ENCODE measurements at places on chromosomes 5 and 9. TPM values are rescaled to one million over a fixed set of nuclear protein-coding genes. Genes with fewer than 3 reads are reported as not detected.

DNA sequence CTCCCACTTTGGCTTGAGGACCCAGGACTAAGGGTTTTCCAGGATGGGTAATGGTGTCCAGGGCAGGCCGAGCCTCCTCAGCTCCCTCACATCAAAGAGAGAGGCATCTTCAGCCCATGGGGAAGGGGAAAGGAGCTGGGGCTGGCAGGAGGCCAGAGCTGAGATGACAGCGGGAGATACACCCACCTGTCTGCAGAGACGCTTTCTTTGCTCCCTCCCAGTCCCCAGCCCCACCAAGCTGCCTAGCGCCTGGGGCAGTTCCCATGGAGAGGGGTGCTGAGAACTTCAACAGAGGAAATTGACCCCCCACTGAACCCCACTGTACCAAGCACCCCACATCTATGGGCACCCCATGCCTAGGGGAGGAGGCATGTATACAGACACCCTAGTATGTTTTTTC lies 10.6 kb downstream of the PCDH1 start:
- no peaks in the 10 kb centered on the region for H3K4me1 ChIP-seq
- no peak for DNase-seq
- no peaks in the 10 kb centered on the region for H3K36me3 ChIP-seq
- H3K4me3 ChIP-seq, result no peak overlapping the region
- no peaks in the 10 kb centered on the region for H3K27me3 ChIP-seq

GRCh38 chr9:113772121-113772810 lies 103.8 kb upstream of the ZNF618 start:
- no peak overlapping the region for H3K4me3 ChIP-seq
- no peaks in the 10 kb centered on the region for H3K36me3 ChIP-seq
- no peaks in the 10 kb centered on the region for H3K4me1 ChIP-seq
- no peak for DNase-seq
- H3K27me3 ChIP-seq, result no peaks in the 10 kb centered on the region
- no peak overlapping the region for H3K27ac ChIP-seq

GRCh38 chr5:173922527-173922926 lies 34.4 kb downstream of the CPEB4 start:
- H3K4me3 ChIP-seq, result no peak overlapping the region
- peaks cover 97% of the 10 kb centered on the region for H3K4me1 ChIP-seq
- H3K36me3 ChIP-seq, result no peaks in the 10 kb centered on the region
- H3K27me3 ChIP-seq, result no peaks in the 10 kb centered on the region
- peak overlapping the region; percentile 44 for H3K27ac ChIP-seq
- no peak for DNase-seq

- no peaks in the 10 kb centered on the region for H3K36me3 ChIP-seq
- no peak overlapping the region for H3K27ac ChIP-seq
- H3K27me3 ChIP-seq, result no peaks in the 10 kb centered on the region
- no peak for DNase-seq
- peaks cover 16% of the 10 kb centered on the region for H3K4me1 ChIP-seq
Measured at GRCh38 chr9:137477778-137478612, 18.9 kb upstream of the NSMF start.

DNA sequence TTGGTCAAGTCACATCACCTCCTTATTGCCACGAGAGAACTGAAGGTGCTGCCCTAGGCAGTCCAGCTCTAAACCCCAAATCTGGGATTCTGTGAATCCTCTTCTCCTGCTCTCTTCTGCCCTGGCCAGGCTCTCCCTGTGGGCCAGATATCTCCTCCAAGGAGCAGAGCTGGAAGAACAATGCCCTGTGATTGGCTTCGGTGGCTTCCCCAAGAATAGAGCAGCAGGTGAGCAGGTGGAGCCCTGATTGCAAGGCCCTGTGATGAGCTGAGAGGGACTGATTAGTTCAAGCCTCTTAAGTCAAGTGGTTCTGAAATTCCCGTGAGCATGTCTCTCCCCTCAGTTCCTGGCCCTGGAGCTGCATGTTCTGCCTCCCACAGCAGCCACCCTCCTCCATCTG lies 175.3 kb upstream of the BRINP1 start:
- H3K27me3 ChIP-seq, result no peaks in the 10 kb centered on the region
- H3K4me3 ChIP-seq, result no peak overlapping the region
- no peaks in the 10 kb centered on the region for H3K36me3 ChIP-seq
- no peak for DNase-seq
- H3K4me1 ChIP-seq, result no peaks in the 10 kb centered on the region
- no peak overlapping the region for H3K27ac ChIP-seq

GRCh38 chr9:116300360-116300870 lies 146.8 kb downstream of the PAPPA start:
- no peaks in the 10 kb centered on the region for H3K27me3 ChIP-seq
- no peak overlapping the region for H3K4me3 ChIP-seq
- no peak for DNase-seq
- H3K4me1 ChIP-seq, result no peaks in the 10 kb centered on the region
- no peaks in the 10 kb centered on the region for H3K36me3 ChIP-seq
- H3K27ac ChIP-seq, result no peak overlapping the region

DNA sequence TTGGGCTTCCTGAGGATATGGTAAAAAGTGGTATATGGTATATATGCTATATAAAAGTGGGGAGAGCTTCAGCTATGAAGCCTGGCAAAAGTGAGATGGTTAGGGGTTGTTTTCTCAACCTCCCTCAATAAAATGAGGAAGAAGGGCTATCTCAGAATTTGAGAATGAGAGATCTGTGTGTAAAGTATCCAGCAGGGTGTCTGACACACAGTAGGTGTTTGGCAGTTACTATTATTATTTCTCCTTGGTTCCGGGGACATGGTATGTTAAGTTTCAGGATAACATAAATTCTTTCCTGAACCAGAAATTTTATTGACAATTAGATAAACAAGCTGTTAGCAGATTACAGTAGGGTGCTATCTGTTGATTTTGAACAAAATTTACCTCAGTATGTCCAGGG lies 94.1 kb downstream of the DENND1A start:
- H3K27me3 ChIP-seq, result no peaks in the 10 kb centered on the region
- no peak overlapping the region for H3K4me3 ChIP-seq
- H3K4me1 ChIP-seq, result no peaks in the 10 kb centered on the region
- no peak overlapping the region for H3K27ac ChIP-seq

- H3K27me3 ChIP-seq, result no peaks in the 10 kb centered on the region
- H3K36me3 ChIP-seq, result no peaks in the 10 kb centered on the region
- no peak for DNase-seq
- H3K27ac ChIP-seq, result no peak overlapping the region
- no peaks in the 10 kb centered on the region for H3K4me1 ChIP-seq
- H3K4me3 ChIP-seq, result no peak overlapping the region
Measured at GRCh38 chr9:1748407-1748806, 266.7 kb upstream of the SMARCA2 start.

- no peak overlapping the region for H3K4me3 ChIP-seq
- no peak for DNase-seq
- no peaks in the 10 kb centered on the region for H3K4me1 ChIP-seq
- H3K27ac ChIP-seq, result no peak overlapping the region
- H3K36me3 ChIP-seq, result no peaks in the 10 kb centered on the region
- H3K27me3 ChIP-seq, result peaks cover 6% of the 10 kb centered on the region
Measured at GRCh38 chr5:133861161-133861737, 107.2 kb downstream of the C5orf15 start.

- H3K4me1 ChIP-seq, result no peaks in the 10 kb centered on the region
- H3K27me3 ChIP-seq, result no peaks in the 10 kb centered on the region
- H3K27ac ChIP-seq, result no peak overlapping the region
- DNase-seq, result no peak
Measured at GRCh38 chr5:159038907-159039306, 60.8 kb downstream of the EBF1 start.

DNA sequence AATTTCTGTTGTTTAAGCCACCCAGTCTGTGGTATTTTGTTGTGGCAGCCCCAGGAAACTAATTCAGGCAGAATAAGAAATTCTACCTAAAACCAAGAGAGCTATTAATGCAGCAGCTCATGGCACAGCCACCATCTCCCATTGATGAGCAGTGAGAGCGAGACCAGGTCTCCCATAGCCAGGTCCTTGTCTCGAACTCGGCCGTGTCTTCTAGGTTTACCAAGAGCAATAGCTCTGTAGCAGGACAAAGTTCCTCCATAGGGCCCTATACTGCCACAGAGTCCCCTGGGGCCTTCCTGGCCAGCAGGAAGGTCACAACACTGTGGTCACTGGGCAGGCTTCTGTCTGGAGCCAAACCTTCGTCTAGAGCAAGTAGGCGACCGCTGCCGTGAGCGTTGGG lies 34.5 kb upstream of the TJP2 start:
- no peaks in the 10 kb centered on the region for H3K36me3 ChIP-seq
- H3K27ac ChIP-seq, result no peak overlapping the region

DNA sequence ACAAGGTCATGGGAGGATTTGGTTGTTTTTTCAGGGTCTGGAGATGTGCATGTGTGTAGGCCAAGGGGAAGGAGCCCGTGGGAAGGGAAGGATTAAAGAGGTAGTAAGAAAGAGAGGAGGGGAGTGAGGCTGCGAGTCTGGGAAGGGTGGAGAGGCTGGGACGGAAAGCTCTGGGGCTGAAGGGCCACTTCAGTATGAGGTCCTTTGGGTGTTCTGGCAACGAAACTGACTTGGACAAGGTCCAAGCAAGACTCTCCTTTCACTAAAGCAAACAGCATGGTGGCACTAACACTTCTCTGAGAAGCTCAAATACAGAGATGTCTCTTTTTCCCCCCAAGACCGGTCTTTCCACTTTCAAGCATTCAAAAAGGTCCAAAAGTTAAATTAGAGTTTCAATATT lies 394.5 kb downstream of the ARHGEF28 start:
- no peak for DNase-seq
- H3K36me3 ChIP-seq, result no peaks in the 10 kb centered on the region
- H3K27me3 ChIP-seq, result no peaks in the 10 kb centered on the region
- H3K4me1 ChIP-seq, result no peaks in the 10 kb centered on the region

- H3K4me3 ChIP-seq, result no peak overlapping the region
- no peak overlapping the region for H3K27ac ChIP-seq
Measured at GRCh38 chr5:90682278-90682677, 123.7 kb downstream of the ADGRV1 start.

DNA sequence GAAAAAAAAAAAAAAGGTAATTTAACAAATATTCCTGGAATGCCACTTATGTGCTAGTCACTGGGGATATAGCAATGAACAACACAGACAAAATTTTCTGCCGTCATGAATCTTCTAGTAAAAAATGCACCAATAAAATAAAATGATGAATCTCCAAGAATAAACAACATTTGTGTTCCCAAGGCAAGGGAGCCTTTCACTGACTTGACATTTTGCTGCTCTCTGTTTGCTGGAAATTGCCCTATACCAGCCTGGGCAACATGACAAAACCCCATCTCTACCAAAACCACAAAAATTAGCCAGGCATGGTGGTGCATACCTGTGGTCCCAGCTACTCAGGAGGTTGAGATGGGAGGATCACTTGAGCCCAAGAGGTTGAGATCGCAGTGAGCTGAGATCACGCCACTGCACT lies 64.5 kb upstream of the ERBIN start:
- H3K4me3 ChIP-seq, result no peak overlapping the region
- no peak for DNase-seq
- H3K27ac ChIP-seq, result no peak overlapping the region
- no peaks in the 10 kb centered on the region for H3K4me1 ChIP-seq

DNA sequence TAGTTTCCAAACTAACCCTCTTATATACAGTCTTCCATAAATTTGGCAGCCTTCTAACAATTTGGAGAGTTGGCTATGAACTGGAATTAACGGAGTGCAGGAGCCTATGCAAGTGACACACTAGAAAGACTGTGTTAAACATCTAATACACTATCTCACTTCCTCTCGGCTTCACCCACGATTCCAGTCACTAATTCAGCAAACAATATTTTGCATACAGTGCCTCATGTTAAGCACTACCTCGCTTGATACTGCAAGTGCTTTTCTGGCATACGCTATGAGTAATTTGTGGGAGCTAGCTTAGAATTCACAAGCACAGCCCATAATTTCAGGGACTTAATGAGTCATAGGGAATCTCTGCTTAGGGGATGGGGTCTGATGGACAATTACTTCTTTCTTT lies 102.5 kb downstream of the ST8SIA4 start:
- DNase-seq, result no peak
- no peak overlapping the region for H3K4me3 ChIP-seq
- H3K4me1 ChIP-seq, result no peaks in the 10 kb centered on the region
- H3K36me3 ChIP-seq, result no peaks in the 10 kb centered on the region
- H3K27ac ChIP-seq, result no peak overlapping the region
- no peaks in the 10 kb centered on the region for H3K27me3 ChIP-seq

GRCh38 chr9:135308821-135309762 lies 170.5 kb upstream of the PPP1R26 start:
- peaks cover 29% of the 10 kb centered on the region for H3K27me3 ChIP-seq
- no peak overlapping the region for H3K4me3 ChIP-seq
- H3K27ac ChIP-seq, result no peak overlapping the region
- no peaks in the 10 kb centered on the region for H3K4me1 ChIP-seq
- DNase-seq, result no peak

GRCh38 chr5:38375423-38375822 lies 117.1 kb downstream of the EGFLAM start:
- no peaks in the 10 kb centered on the region for H3K36me3 ChIP-seq
- no peak overlapping the region for H3K27ac ChIP-seq
- no peak for DNase-seq
- no peaks in the 10 kb centered on the region for H3K27me3 ChIP-seq

- DNase-seq, result no peak
- H3K4me1 ChIP-seq, result no peaks in the 10 kb centered on the region
- H3K27me3 ChIP-seq, result peaks cover 3% of the 10 kb centered on the region
- no peaks in the 10 kb centered on the region for H3K36me3 ChIP-seq
Measured at GRCh38 chr5:147935032-147935431, 28.7 kb upstream of the C5orf46 start.

DNA sequence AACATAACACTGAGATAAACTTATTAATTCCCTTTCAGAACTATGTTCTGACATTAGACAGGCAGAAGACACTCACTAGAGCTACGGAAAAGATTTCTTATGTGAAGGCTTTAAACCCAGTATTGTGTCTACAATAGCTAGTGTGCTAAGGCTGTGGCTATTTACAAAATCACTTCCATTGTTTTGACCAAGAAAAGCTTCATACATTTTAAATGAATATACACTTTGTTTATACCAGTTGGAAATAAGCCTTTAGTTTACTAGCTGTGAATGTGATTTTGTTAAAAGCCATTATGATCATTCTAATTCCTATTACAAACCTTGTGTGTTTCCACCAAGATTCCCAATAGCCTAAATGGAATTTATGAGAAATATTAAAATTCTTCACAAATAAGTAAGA lies 83.0 kb downstream of the AGTPBP1 start:
- no peak for DNase-seq
- no peaks in the 10 kb centered on the region for H3K4me1 ChIP-seq
- H3K27ac ChIP-seq, result no peak overlapping the region
- no peaks in the 10 kb centered on the region for H3K27me3 ChIP-seq
- H3K4me3 ChIP-seq, result no peak overlapping the region

GRCh38 chr5:31768046-31768445 lies 129.1 kb downstream of the PDZD2 start:
- no peak for DNase-seq
- H3K4me1 ChIP-seq, result peaks cover 16% of the 10 kb centered on the region
- no peaks in the 10 kb centered on the region for H3K27me3 ChIP-seq
- H3K36me3 ChIP-seq, result no peaks in the 10 kb centered on the region
- H3K27ac ChIP-seq, result no peak overlapping the region
- H3K4me3 ChIP-seq, result no peak overlapping the region

AIF1L gene
- polyA plus RNA-seq, result 8.5 TPM

SLC6A18 gene
- polyA plus RNA-seq, result not detected

EIF4E1B gene
- polyA plus RNA-seq, result 0.24 TPM

HTR1A gene
- not detected for polyA plus RNA-seq

NR6A1 gene
- 1.1 TPM for polyA plus RNA-seq

BSPRY gene
- polyA plus RNA-seq, result 1.4 TPM

BAAT gene
- polyA plus RNA-seq, result 0.07 TPM

FCN2 gene
- polyA plus RNA-seq, result 21.6 TPM

PRXL2C gene
- polyA plus RNA-seq, result 5.6 TPM

SFXN1 gene
- 10.1 TPM for polyA plus RNA-seq

ADAMTS19 gene
- polyA plus RNA-seq, result 0.30 TPM

SAXO1 gene
- polyA plus RNA-seq, result not detected

MARVELD2 gene
- 0.16 TPM for polyA plus RNA-seq

SLC28A3 gene
- not detected for polyA plus RNA-seq

CAMK2A gene
- 0.51 TPM for polyA plus RNA-seq

BTNL8 gene
- 0.07 TPM for polyA plus RNA-seq

FAM13B gene
- polyA plus RNA-seq, result 39.7 TPM

GPRIN1 gene
- 1.3 TPM for polyA plus RNA-seq

All from adrenal gland (tissue), 19 donors.